ENCODE measurements at places on chromosomes 1 and 21.

DNA sequence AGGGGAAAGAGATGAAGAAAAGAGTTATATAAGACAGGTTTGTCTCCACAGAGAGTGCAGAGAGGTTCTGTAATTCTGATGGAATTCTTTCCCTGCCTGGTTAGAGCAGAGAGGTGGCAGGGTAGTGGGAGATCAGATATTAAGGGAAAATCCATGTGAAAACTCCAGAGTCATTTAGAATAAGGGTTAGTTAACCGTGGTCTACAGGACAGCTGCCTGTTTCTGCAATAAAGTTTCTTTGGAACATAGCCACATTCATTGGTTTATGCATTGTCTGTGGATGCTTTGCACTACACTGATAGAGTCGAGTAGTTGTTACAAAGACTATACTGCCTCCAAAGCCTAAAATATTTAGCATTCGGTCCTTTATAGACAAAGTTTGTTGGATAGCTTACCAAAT is 55.6 kb downstream of the LRRC8D start:
- no peak for DNase-seq

DNA sequence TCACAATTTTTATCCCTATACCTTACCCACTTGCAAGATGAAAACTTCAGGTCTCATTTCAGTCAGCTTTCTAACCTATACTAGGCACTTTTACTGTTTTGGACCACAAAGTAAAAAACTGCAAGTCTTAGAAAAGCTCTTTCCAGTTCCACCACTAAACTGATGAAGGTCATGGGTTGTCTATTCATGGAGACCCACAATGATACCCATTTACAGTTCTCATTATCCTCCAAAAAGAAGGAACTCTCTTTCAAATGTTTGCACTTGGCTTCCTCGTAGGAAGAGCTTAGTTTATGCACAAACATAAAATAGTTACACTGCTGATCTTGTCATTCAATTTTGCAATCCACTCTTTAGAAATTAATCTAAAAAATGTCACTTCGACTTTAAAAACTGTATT is 9.3 kb downstream of the ZNF281 start:
- no peak for DNase-seq

GRCh38 chr1:46549697-46550681 is 1.5 kb downstream of the KNCN start:
- DNase-seq, result no peak

DNA sequence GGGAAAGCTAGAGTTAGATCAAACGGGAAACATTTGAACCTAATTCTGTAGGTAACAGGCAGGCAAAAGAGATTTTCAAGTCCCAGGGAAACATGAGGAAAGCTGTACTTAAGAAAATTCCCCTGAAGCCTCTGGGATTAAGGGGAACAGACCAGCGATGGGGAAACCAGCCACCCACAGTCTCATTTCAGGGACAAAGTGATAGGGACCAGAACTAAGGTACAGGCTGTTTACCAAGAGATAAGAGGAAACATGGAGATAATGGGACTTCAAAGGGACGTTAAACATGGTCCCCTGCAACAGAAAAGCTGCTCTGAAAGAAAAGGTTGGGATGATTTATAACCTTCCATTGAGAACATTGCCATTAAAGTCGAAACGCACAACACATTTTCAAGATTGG is 84.4 kb downstream of the NTPCR start:
- no peak for DNase-seq

DNA sequence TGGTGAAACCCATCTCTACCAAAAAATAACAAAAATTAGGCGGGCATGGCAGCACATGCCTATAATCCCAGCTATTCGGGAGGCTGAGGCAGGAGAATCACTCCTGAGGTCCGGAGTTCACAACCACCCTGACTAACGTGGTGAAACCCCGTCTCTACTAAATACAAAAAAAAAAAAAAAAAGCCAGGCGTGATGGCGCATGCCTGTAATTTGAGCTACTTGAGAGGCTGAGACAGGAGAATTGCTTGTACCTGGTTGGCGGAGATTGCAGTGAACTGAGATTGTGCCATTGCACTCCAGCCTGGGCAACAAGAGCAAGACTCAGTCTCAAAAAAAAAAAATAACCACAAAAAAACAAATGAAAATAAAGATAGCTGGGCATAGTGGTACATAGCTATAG is 42.3 kb downstream of the CC2D1B start:
- DNase-seq, result no peak

GRCh38 chr1:155479205-155479604 is 83.4 kb downstream of the ASH1L start:
- DNase-seq, result no peak

DNA sequence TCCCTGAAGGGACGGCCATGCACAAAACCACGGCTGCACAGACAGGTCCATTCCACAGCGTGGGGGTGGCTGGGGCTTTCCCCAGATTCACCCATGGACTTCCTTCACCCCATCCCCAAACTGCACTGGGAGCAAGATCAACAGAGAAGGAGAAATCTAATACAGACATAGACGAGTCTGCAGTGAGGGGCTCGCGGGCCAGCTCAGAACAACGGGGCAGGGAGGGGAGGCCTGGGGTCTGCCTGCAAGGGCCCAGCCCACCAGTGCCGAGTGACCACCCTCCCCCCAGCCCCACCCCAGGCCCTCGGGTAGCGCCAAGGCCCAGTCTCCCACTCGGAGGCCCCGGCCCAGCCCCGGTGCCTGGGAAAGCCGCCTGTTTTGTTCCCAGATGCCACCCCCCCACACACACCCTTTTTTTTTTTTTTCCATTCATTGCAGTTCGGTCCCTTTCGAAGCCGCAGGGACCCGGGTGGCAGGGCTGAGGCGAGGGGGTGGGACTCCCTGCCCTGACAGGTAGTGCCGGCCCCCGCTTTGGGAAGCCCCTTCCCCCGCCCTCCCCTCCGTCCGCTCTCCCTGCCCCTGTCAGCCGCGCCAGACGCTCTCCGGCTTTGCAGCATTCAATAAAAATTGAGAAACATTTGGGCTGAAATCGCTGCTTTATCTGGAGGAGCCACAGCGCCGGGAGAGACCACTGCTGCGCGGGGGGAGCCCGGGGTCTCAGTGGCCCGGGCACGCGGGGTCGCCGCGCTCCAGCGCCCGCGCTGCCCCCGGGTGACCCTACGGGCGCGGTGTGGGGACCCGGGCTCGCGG is 543 bp upstream of the EPHB2 start:
- DNase-seq, result peak; percentile 74

DNA sequence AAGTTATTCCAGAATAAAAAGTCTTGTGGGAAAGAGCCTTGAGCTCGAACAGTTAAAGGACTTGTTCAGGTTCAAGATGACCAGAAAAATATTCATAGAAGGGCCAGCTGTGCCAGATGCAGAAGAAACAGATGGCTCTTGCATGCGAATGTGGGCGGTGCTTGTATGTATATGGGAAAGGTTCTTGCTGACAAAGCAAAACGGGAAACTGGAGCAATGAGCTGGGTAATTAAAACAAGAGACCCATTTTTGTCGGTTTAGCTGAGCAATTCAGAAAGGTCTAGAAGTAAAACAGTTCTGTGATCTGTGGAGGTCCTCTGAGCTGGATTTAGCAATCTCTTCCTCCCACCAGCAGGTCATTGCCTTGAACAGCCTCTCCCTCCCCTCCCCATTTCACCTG is 107.2 kb upstream of the MARK1 start:
- no peak for DNase-seq

DNA sequence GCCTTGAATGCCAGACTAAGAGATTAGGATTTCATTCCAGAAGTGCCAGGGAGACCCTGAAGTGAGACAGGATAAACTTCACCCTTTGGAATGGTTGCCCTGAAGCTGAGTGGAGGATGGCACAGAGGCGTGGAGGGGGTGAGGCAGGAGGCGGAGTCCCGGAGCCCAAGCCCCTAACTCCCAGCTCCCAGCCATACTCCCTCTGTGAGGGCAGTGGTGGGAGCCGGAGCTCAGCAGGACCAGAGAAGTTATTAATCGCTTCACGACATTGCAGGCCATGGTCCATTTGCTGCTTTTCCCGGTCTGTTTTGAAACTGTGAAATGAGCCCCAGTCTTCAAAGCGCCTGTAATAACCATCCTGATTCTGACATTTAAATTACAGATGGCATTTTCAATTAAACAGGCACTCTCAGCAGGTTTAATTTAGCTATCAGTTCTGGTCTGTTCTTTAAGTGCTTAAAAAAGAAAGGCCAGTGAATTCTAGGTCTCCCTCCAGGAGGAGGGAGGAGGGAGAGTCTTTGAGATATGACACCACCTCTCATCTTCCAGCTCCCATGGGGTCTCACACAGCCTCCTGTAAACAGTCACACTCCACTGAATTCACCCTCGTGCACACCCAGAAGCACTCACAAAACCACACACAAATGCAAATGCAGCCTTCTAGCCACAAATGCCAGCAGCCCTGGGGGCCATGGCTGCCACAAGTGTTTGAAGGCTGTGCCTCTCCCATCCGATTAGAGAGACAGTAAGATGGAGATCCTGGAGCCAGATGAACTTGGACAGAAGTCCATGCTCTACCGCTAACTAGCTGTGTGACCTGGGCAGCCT is 19.6 kb downstream of the FBXO2 start:
- no peak for DNase-seq

DNA sequence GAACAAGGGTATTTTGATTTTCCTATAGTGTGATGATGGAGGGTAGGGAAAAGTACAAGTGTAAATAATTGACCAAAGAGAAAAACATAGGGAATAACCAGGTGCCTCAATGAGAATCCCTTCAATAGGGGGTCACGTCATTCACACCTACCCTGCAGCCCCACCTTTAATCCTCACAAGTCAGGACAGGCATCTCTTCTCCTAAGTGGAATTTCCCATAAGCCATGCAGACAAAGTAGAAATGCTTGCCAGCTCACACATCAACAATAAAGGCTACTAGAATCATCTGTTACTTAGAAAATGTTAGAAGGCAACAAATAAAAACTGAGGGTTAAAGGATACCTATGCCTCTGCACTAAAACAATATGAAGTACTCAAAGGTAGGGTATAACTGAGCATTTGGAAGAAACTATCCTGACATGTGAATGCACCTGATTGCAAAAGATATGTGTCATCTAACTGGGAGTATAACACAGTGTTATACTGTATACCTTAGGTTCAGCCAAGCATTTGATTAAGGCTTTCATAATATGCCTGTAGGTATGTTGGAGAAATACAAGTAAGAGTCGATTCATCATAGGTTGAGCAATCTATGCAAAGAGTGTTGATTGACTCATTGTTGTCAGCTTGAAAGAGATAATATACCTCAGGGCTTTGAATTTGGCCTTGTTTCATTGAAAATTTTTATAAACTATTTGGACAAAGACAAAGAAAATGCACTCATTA is 32.4 kb upstream of the ATP1A1 start:
- DNase-seq, result no peak

GRCh38 chr1:27589441-27589840 is 14.5 kb downstream of the AHDC1 start:
- DNase-seq, result no peak

DNA sequence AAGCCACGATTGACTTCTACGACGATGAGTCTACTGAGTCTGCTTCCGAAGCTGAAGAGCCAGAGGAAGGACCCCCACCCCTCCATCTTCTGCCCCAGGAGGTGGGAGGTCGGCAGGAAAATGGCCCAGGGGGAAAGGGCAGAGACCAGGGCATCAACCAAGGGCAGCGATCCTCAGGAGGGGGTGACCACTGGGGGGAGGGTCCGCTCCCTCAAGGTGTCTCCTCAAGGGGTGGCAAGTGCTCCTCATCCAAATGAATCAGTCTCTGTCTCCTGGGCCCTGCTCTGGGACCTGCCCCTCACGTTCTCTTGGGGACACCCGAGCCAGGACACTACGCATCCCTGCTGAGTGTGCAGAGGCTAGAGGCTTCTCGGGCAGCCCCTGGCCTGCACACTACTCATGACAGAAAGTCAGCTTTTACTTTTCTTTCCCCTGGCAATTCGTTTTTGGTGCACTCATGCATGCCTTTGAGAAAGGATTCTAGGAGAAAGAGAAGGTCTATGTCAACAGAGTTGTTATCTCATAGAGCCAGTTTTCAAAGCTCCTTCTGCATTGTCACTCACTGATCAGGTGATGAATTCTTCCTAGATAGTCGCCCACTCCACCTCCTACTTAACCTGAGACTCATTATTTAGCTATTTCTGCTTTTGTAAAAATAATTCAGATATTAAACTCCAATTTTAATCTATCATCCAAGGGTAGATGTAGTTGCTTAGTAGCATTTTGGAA is 11.6 kb downstream of the RIPPLY3 start:
- DNase-seq, result no peak

DNA sequence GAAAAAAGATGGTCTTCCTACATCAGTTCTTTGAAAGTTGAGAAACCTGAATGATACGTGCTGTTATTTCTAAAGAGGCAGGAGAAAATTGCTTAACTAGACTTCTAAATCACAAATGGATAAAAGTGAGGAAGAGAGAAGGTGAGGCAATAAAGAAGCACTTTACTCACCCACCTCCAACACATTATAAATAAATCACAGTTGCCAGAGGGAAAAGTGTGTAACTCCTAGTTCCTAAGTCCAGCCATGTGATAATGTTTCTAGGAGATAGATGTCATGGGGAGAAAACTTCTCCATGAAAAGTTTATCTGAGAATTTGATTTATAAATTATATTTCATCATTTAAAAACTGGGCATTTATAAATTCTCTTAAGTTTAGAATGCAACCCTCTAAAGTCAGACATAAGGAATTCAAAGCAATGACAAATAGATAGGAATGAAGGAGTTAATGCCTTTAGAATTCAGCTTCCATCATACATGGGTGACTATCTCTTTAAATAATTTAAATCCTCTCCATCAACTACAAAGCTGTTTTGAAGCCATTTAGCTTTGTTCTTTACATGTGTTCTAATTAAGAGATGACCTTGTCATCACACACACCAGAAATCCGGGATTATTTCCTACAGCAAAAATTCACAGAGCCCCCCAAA is 60.0 kb downstream of the NRIP1 start:
- DNase-seq, result no peak

- DNase-seq, result no peak
Measured at GRCh38 chr1:186899977-186900376, 71.2 kb downstream of the PLA2G4A start.

- no peak for DNase-seq
Measured at GRCh38 chr1:85975912-85976371, 180.6 kb downstream of the COL24A1 start.

DNA sequence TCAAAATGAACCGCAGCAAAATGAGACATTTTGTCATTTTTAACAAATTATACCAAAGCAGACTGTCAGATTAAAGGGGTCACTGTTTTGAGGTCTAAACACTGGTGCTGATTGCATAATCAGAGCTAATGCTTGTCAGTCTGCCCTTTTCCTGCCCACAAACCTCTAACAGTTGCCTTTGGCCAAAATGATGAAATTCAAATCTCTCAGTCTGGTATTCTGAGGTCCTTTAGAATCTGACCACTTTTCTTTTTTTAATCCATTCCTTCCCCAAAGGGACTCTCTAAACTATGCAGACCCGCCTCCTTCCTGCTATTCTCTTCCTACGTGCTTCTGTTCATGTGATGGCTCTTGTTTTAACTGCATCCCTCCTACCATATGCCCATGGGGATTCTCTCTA is 145.2 kb upstream of the SPATA6 start:
- DNase-seq, result no peak

All from HEK293T (cell line).